Immature natural killer cell (primary cell): ENCODE measurements at places on chromosomes 1 and 21. TPM values are rescaled to one million over a fixed set of nuclear protein-coding genes. Genes with fewer than 3 reads are reported as not detected.

The SPRR1A gene
- polyA plus RNA-seq = not detected

GRCh38 chr1:213391445-213391844 is 340.4 kb downstream of the RPS6KC1 start:
- H3K4me3 ChIP-seq = no peak overlapping the region
- H3K4me1 ChIP-seq = no peaks in the 10 kb centered on the region
- DNase-seq = no peak
- no peaks in the 10 kb centered on the region for H3K36me3 ChIP-seq
- H3K27ac ChIP-seq = no peak overlapping the region

The C1QTNF12 gene
- not detected for polyA plus RNA-seq

The TSACC gene
- polyA plus RNA-seq = not detected

The TRIM58 gene
- polyA plus RNA-seq = 1.5 TPM

The CYB561D1 gene
- polyA plus RNA-seq = 20.3 TPM

DNA sequence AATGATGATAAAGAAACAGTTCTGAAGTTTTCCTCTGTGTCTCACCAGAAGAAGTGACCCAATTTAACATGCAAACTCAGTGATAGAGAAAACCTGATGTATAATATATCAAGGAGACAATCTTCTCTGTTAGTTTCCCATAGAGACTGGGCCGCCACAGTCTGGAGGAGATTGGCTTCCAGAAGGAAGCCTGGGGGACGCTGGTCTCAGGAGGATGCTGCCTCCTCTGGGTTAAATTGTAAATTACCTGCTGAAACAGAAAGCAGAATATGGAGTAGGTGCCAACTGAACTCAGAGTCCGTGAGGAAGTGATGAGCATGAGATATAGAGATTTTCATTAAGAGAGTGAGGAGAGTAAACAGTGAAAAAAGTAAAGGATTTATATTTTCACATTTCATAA is 15.8 kb downstream of the OR14I1 start:
- peaks cover 12% of the 10 kb centered on the region for H3K27me3 ChIP-seq
- H3K4me3 ChIP-seq = no peak overlapping the region
- H3K36me3 ChIP-seq = no peaks in the 10 kb centered on the region

DNA sequence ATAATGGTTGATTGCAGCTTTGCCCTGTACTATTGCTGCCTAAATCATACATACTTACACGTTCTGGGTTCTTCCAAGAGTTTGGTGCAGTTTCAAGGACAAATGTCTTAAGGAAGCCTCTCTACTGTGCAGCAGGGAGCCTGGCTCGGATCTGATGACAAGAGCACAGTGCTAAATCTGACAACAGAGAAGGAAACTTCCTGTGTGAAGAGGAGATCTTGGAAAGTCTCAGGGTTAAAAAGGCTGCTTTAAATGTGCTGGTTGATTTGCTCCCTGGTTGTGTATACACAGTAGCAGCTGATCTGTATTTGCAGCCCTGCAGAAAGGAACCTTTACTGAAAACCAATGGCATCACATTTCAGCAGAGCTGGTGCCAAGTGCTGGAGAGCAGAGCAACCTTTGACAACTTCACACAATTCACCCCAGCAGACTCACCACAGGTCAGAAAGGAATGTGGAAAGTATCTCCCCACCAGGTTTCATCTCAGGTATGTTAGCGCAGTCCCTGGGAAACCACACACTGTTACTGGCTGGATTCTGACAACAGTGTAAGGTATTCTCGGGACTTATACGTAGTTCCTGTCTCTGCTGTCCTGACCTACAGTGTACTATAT is 355.0 kb upstream of the ESRRG start:
- H3K36me3 ChIP-seq = no peaks in the 10 kb centered on the region
- no peaks in the 10 kb centered on the region for H3K27me3 ChIP-seq
- H3K27ac ChIP-seq = no peak overlapping the region
- H3K4me3 ChIP-seq = no peak overlapping the region

GRCh38 chr21:45029948-45030681 is 44.3 kb upstream of the ADARB1 start:
- DNase-seq = no peak
- no peak overlapping the region for H3K4me3 ChIP-seq
- H3K36me3 ChIP-seq = no peaks in the 10 kb centered on the region
- H3K27ac ChIP-seq = no peak overlapping the region

- H3K27me3 ChIP-seq = peaks cover 7% of the 10 kb centered on the region
- H3K27ac ChIP-seq = no peak overlapping the region
- H3K4me1 ChIP-seq = no peaks in the 10 kb centered on the region
- no peak for DNase-seq
- no peak overlapping the region for H3K4me3 ChIP-seq
These were observed 62.1 kb downstream of the MATN1 start for GRCh38 chr1:30661311-30661710.

- DNase-seq = no peak
- H3K4me3 ChIP-seq = no peak overlapping the region
- no peak overlapping the region for H3K27ac ChIP-seq
- peaks cover 25% of the 10 kb centered on the region for H3K4me1 ChIP-seq
- no peaks in the 10 kb centered on the region for H3K36me3 ChIP-seq
These were observed 19.5 kb upstream of the ETV3 start for GRCh38 chr1:157157501-157158190.

GRCh38 chr1:183505454-183506089 is 33.3 kb downstream of the SMG7 start:
- H3K27ac ChIP-seq = no peak overlapping the region
- H3K27me3 ChIP-seq = peaks cover 2% of the 10 kb centered on the region
- no peak for DNase-seq
- H3K4me3 ChIP-seq = no peak overlapping the region

DNA sequence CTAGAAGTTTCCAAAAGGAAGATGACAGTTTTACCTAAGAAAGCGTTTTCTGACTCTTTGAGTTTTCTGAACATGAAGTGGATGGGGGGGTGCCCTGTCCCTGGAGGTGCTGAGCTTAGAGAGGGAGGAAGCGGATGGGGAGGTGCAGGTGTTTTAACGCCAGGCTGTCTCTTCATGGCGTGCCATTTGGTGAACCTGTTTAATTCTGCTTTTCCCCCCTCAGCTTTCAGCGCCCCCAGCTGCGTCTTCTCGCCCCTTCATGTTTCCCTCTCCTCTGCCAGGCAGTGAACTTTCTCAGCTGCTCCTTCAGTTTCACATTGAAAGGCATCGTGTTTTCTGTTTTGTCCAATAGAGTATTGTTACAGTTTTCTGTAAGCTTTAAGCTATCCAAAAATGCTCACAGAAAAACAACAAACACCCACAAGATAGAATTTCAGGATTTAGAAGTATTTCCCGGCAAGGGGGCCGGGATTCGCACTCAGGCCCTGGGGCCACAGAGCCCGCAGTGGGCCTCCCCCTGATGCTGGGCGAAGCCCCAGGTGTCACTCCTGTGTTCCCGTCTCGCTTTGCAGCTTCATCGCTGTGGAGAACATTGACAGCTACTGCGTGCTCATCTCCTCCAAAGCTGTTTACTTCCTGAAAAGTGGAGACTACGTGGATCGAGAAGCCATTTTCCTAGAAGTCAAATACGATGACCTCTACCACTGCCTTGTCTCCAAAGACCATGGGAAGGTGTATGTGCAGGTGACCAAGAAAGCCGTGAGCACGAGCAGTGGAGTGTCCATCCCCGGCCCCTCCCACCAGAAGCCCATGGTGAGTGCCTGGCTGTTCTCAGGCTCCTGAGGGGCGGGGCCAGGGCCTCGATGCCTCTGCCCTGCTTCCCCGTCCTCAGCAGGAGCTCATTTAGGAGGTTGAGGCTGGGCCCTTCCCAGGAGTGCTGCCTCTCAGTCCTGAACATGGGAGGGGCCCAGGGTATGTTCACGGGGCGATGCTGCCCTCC is 111.4 kb downstream of the DHRS3 start:
- H3K4me3 ChIP-seq = no peak overlapping the region
- H3K4me1 ChIP-seq = peaks cover 27% of the 10 kb centered on the region
- peaks cover 3% of the 10 kb centered on the region for H3K27me3 ChIP-seq
- DNase-seq = no peak
- H3K27ac ChIP-seq = no peak overlapping the region

DNA sequence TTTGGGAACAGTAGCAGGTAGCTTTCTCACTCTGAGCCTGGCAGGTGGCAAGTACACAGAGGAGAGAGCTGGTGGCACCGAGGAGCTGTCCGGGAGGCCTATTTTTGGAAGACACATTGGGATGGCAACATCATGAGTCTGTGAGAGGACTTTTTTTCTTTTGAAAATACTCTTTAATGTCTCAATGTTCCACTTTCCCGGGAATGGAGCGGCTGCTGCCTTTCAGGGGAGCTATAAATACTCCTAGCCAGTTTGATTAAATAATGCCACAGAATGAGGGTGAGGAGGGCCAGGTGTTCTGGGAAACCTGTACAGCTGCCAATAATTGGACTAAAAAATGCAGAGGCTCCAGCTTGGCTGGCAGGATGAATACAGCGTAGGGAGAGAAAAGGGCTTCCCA is 93.3 kb upstream of the COG2 start:
- H3K27me3 ChIP-seq = peaks cover 12% of the 10 kb centered on the region
- no peaks in the 10 kb centered on the region for H3K36me3 ChIP-seq
- no peak for DNase-seq
- H3K4me3 ChIP-seq = no peak overlapping the region

- no peak for DNase-seq
- H3K36me3 ChIP-seq = no peaks in the 10 kb centered on the region
These were observed 97.8 kb upstream of the PDE4B start for GRCh38 chr1:65694933-65695332.

GRCh38 chr1:201461645-201462441 is 7.1 kb downstream of the PHLDA3 start:
- H3K27ac ChIP-seq = no peak overlapping the region
- no peak overlapping the region for H3K4me3 ChIP-seq
- H3K36me3 ChIP-seq = no peaks in the 10 kb centered on the region
- no peak for DNase-seq
- no peaks in the 10 kb centered on the region for H3K4me1 ChIP-seq
- peaks cover 2% of the 10 kb centered on the region for H3K27me3 ChIP-seq

DNA sequence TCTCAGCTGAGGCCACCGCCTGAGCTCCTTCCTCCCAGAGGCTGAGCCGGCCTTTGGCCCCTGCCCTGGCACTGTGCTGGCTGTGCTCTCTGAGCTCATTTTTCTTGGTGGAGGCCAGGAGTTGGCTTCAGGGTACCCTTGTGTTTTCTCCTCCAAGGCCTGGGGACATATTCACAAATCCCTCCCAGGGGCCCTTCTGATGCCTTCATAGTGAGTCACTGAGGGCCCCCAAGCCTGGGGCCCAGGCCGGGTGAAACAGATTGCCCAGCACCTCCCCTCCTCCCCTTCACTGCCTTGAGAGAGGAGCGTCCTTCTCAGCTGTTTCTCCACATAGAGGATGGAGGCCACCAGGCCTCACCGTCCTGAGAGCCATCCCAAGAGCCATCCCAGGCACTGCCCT is 105.8 kb downstream of the SIK1 start:
- H3K27me3 ChIP-seq = peaks cover 2% of the 10 kb centered on the region
- H3K4me1 ChIP-seq = peaks cover 1% of the 10 kb centered on the region
- no peak for DNase-seq
- H3K27ac ChIP-seq = no peak overlapping the region

DNA sequence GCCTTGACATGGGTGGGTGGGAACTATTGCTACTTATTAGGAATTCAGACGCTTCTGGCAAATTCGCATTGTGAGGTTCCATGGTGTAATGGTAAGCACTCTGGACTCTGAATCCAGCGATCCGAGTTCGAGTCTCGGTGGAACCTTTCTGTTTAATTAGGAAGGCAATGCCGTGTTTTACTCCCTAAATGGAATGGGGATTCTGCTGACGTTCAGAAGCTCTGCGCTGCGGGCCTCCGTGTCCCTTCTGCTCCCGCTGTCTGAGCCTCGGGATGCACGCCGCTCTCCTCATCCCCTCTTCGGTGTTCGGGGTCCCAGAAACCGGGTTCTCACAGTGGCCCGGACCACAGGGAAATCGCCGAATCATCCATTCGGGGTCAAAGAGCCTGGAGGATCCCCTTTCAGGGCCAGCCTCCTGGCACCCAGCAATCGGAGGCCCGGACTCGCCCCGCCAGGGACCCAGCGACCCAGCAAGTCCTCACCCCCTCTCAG is 280.3 kb downstream of the FAM72C start:
- peaks cover 39% of the 10 kb centered on the region for H3K27me3 ChIP-seq
- H3K4me3 ChIP-seq = no peak overlapping the region
- no peaks in the 10 kb centered on the region for H3K36me3 ChIP-seq

DNA sequence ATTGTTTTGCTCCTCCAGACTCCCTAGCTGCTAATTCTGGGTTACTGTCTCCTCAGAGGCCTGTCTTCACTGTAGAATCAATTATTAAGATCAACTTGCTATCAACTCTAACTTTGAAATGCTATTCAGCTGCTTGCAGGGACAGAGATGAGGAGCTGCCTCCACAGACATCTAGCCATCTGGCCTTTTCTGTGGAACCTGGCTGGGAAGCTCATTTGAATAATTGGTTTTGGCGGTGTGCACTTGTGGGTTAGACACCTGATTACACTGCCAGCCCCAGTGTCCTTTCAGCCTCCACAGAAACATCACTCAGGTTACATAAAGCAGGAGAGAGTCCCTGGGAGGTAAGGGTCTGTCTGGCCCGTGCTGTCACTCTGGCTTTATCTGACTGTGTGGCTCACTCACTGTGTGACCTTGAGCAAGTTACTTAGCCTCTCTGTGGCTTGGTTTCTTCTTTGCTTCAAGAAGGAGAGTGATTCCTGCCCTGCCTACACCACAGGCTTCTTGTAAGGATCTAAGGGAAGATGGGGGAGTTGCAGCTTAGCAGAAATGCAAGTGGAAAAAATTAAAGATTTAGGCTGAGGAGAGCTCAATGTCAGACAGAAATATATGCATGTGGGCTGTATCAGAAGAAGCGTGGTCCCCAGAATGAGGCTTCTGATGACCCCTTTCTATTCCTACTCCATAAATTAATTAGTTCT is 131.6 kb downstream of the BEND5 start:
- H3K4me3 ChIP-seq = no peak overlapping the region
- H3K27ac ChIP-seq = no peak overlapping the region
- H3K27me3 ChIP-seq = peaks cover 8% of the 10 kb centered on the region
- H3K4me1 ChIP-seq = no peaks in the 10 kb centered on the region

The BCAN gene
- polyA plus RNA-seq = not detected

The CRP gene
- polyA plus RNA-seq = not detected

The LRRC3 gene
- not detected for polyA plus RNA-seq

GRCh38 chr1:52482326-52483004 is 70.4 kb downstream of the TUT4 start:
- H3K27me3 ChIP-seq = no peaks in the 10 kb centered on the region
- H3K4me1 ChIP-seq = no peaks in the 10 kb centered on the region
- no peak for DNase-seq
- H3K36me3 ChIP-seq = peaks cover 5% of the 10 kb centered on the region

- DNase-seq = no peak
- peaks cover 9% of the 10 kb centered on the region for H3K36me3 ChIP-seq
- H3K27me3 ChIP-seq = no peaks in the 10 kb centered on the region
- H3K4me3 ChIP-seq = no peak overlapping the region
- H3K27ac ChIP-seq = no peak overlapping the region
These were observed 74.6 kb downstream of the USP25 start for GRCh38 chr21:15804247-15805005.

- H3K4me3 ChIP-seq = no peak overlapping the region
- no peak for DNase-seq
- H3K4me1 ChIP-seq = no peaks in the 10 kb centered on the region
- no peaks in the 10 kb centered on the region for H3K36me3 ChIP-seq
- no peak overlapping the region for H3K27ac ChIP-seq
These were observed 321.3 kb downstream of the CAMTA1 start for GRCh38 chr1:7106442-7107108.

- peaks cover 2% of the 10 kb centered on the region for H3K27me3 ChIP-seq
- no peak for DNase-seq
- H3K27ac ChIP-seq = no peak overlapping the region
These were observed 38.4 kb downstream of the IGSF21 start for GRCh38 chr1:18145851-18146618.

The CD34 gene
- polyA plus RNA-seq = not detected

The C1orf226 gene
- not detected for polyA plus RNA-seq

The LCE1E gene
- polyA plus RNA-seq = not detected

- no peak overlapping the region for H3K27ac ChIP-seq
- no peak for DNase-seq
- no peaks in the 10 kb centered on the region for H3K4me1 ChIP-seq
- H3K4me3 ChIP-seq = no peak overlapping the region
- H3K27me3 ChIP-seq = peaks cover 3% of the 10 kb centered on the region
- H3K36me3 ChIP-seq = no peaks in the 10 kb centered on the region
These were observed 8.3 kb upstream of the KANK4 start for GRCh38 chr1:62327360-62328055.

The OPRD1 gene
- polyA plus RNA-seq = not detected
